EH (cell line): ENCODE measurements at places on chromosomes 11 and 22.

- no peak for DNase-seq
Observed at GRCh38 chr22:49091917-49092545, 735.6 kb downstream of the BRD1 start.

DNA sequence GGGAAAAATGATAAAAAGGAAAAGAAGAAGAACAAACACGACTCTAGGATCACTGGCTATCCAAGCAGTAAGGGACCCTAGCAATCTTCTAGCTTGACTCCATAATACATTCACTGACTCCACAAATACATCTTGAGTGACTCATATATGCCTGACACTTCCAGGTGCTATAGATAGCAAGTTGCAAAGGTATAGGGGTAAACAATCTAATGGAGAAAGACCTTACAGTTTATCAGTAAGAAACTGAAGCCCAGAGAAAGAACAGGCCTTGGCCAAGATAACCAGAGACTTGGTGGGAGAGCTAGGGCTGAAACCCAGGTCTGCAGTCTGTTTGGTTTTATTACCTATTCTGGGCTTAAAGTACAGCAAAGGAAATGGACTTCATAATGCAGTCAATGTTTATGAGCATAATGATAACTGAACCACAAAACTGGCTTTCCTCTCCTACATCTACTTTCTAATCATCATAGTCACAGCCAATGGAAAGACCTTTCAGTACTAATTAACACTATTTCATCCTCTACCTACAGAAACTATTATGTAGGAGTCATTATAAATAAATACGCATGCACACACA is 19.7 kb upstream of the SLC5A1 start:
- DNase-seq: no peak

- no peak for DNase-seq
Observed at GRCh38 chr11:62406034-62406433, 12.8 kb upstream of the SCGB1A1 start.

- DNase-seq: peak; percentile 34
Observed at GRCh38 chr11:88175569-88176075, 379 bp upstream of the RAB38 start.

DNA sequence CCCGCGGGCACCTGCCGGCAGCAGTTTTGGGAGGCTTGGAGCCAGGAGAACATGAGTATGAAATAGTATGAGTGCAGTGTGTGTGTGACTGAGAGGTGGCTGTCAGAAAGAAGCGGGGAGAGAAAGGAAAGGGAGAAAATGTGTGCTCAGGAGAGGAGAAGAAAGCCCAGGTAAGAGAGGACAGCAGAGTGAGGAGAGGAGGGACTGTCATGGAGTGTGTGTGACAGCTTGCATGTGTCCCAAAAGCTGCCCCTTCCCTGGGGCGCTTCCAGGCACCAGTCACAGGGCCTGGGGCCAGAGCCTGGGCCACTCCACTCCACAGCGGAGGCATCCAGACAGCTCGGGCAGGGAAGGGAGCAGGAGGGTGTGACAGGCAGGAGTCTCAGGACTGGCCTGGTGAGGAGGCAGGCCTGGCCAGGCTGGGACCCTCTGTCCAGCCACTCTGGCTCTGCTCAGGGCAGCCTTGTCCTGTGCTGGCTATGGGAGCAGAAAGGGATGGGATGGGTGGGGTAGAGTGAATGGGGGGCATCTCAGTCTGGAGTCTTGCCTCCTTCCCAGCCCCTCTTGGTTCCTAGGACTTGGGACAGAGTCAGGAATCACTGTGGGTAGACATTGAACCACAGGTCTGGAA is 949 bp downstream of the MMP11 start:
- no peak for DNase-seq

DNA sequence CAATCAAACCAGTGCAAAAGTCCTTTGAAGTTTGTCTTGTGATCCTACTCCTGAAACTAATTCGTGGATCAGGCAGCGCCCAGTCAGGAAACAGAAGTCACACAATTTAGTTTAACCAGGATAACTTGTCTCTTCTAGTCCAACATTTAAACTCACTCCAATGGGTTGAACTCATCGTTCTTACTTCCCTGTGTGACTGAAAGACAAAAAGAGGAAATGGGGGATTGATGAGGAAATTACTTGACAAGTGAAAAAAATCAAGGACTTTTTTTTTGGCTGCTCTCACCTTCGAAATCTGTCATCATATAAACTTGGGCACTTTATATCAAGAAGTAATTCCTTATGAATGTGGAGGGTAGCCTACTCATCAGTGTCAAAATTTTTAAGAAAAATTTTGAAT is 78.4 kb downstream of the HSD17B12 start:
- DNase-seq: no peak
